H9 (cell line): ENCODE measurements at places on chromosomes 5 and 9.
A peak's percentile ranks its signal among the peaks of the same experiment; 100 is the strongest.

DNA sequence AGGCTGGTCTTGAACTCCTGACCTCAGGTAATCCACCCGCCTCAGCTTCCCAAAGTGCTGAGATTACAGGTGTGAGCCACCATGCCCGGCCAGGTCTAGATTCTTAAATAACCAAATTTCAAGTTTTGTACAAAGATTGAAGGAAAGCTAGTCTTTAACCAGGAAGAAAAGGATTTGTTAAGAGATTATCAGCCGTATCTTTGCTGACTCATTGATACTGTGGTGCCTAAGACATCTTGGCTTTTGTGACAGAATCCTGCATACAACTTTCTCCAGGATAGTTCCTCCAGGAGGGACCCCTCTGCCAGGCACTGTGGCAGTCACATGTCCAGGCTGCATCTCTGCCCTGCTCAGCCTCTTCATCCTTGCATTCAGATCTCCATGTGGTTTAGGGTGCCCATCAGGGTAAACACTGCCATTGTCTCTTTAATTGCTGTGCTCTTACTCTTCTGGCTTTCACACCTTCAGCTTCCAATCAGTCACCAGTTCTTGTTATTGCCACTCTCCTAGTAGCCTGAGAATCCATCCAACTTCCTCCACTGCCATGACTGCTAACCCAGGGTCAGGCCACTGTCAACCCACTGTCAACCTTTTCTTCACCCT is 10.0 kb downstream of the MAP3K1 start:
- no peak for DNase-seq
- no peak overlapping the region for H3K4me3 ChIP-seq
- H3K27me3 ChIP-seq = no peaks in the 10 kb centered on the region
- peaks cover 6% of the 10 kb centered on the region for H3K4me1 ChIP-seq
- no peak overlapping the region for H3K27ac ChIP-seq

- no peak for DNase-seq
- no peak overlapping the region for H3K4me3 ChIP-seq
- no peaks in the 10 kb centered on the region for H3K27me3 ChIP-seq
- H3K4me1 ChIP-seq = no peaks in the 10 kb centered on the region
- peaks cover 11% of the 10 kb centered on the region for H3K36me3 ChIP-seq
Observed at GRCh38 chr9:1538301-1538700, 476.8 kb upstream of the SMARCA2 start.

DNA sequence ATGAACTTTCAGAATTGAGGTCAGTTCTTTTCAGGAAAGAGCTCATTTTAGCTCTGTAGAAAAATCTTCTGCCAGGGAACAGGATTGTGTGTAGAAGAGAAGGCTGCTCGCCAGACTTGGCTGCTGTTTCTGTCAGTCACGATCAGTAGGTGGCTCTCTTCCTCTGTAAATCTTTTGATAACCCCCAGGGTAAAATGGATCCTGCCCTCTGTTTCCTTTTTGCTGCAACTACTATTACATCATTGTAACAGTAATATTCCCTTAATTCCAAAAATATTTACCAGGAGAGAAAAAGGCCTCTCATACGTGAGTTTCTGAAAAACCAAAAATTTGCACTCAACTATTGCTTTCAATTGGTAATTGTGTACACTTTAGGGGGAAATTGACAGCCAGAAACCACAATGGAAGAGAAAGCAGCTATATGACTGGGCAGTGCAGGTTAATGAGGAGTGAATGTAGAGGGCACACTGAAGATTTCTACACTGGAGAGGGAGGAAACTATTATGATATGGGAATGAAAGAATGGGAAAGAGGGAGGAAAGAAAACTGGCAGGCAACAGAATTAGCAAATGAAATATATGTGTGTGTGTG is 12.3 kb downstream of the IFNA21 start:
- no peaks in the 10 kb centered on the region for H3K27me3 ChIP-seq
- no peak overlapping the region for H3K4me3 ChIP-seq
- H3K27ac ChIP-seq = no peak overlapping the region

- H3K36me3 ChIP-seq = no peaks in the 10 kb centered on the region
- no peak overlapping the region for H3K4me3 ChIP-seq
- H3K27ac ChIP-seq = no peak overlapping the region
- DNase-seq = peak; percentile 78
- H3K27me3 ChIP-seq = no peaks in the 10 kb centered on the region
Observed at GRCh38 chr5:113663879-113664541, 150.5 kb downstream of the YTHDC2 start.

GRCh38 chr9:110064803-110065202 is 143.2 kb downstream of the C9orf152 start:
- no peak overlapping the region for H3K4me3 ChIP-seq
- H3K4me1 ChIP-seq = no peaks in the 10 kb centered on the region
- no peak for DNase-seq

DNA sequence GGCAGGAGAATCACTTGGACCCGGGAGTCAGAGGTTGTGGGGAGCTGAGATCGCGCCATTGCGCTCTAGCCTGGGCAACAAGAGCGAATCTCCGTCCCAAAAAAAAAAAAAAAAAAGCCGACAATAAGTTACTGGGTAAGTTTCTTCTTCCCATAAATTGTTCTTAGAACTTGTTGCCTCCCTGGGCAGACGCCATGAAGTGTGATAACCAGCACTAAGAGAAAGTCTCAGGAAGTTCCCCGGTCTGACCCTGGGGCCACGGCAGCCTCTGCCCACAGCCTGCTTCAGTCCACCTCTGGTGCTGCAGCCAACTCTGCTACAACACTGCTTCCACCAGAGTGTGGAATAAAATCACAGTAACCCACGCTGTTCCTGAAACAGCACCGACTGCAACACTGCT is 19.1 kb downstream of the LPCAT1 start:
- H3K4me3 ChIP-seq = no peak overlapping the region
- DNase-seq = no peak
- H3K27me3 ChIP-seq = no peaks in the 10 kb centered on the region
- H3K27ac ChIP-seq = no peak overlapping the region

GRCh38 chr5:6926491-6927038 is 213.3 kb downstream of the TENT4A start:
- H3K4me1 ChIP-seq = no peaks in the 10 kb centered on the region
- no peaks in the 10 kb centered on the region for H3K27me3 ChIP-seq
- no peaks in the 10 kb centered on the region for H3K36me3 ChIP-seq
- H3K4me3 ChIP-seq = no peak overlapping the region
- DNase-seq = no peak
- H3K27ac ChIP-seq = no peak overlapping the region

GRCh38 chr5:82854956-82855355 is 222.2 kb downstream of the TMEM167A start:
- no peaks in the 10 kb centered on the region; the same call in 1 of the 2 replicates for H3K27me3 ChIP-seq
- DNase-seq = no peak
- H3K4me1 ChIP-seq = no peaks in the 10 kb centered on the region; the same call in 1 of the 2 replicates
- H3K36me3 ChIP-seq = no peaks in the 10 kb centered on the region
- no peak overlapping the region for H3K27ac ChIP-seq
- no peak overlapping the region for H3K4me3 ChIP-seq

GRCh38 chr9:122005597-122005996 is 87.5 kb downstream of the TTLL11 start:
- no peaks in the 10 kb centered on the region for H3K36me3 ChIP-seq
- H3K4me3 ChIP-seq = no peak overlapping the region
- H3K4me1 ChIP-seq = peaks cover 8% of the 10 kb centered on the region
- H3K27me3 ChIP-seq = no peaks in the 10 kb centered on the region
- no peak for DNase-seq

GRCh38 chr5:108942701-108943100 is 195.0 kb downstream of the FER start:
- H3K4me1 ChIP-seq = 0 out of 2 replicates have a peak, but pooled peaks cover 2% of the 10 kb centered on the region
- DNase-seq = no peak
- H3K36me3 ChIP-seq = no peaks in the 10 kb centered on the region
- H3K4me3 ChIP-seq = no peak overlapping the region

DNA sequence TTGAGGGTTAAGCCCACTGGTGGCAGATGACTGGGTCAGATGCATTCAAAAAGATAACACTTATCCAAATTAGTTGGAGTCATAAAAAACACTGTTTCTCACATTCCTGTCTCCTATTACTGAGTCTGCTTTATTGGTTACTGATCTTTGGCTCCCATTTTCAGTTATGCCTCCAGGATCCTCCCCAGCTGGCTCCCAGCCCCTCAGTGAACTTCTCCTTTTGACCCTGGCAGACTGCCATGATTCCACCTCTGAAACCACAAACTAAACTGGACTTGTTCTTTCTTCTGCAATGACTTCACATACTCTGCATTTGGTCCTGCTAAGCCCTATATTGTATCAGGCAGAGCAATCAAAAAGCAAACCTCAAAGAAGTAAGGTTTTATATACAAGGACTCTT is 860.8 kb upstream of the DMAC1 start:
- no peak for DNase-seq
- H3K4me3 ChIP-seq = no peak overlapping the region
- H3K4me1 ChIP-seq = no peaks in the 10 kb centered on the region
- no peak overlapping the region for H3K27ac ChIP-seq
- H3K36me3 ChIP-seq = no peaks in the 10 kb centered on the region
- no peaks in the 10 kb centered on the region for H3K27me3 ChIP-seq

- no peaks in the 10 kb centered on the region for H3K4me1 ChIP-seq
- H3K27me3 ChIP-seq = no peaks in the 10 kb centered on the region
- no peak for DNase-seq
- H3K27ac ChIP-seq = no peak overlapping the region
Observed at GRCh38 chr9:26375448-26375847, 517.2 kb downstream of the CAAP1 start.

DNA sequence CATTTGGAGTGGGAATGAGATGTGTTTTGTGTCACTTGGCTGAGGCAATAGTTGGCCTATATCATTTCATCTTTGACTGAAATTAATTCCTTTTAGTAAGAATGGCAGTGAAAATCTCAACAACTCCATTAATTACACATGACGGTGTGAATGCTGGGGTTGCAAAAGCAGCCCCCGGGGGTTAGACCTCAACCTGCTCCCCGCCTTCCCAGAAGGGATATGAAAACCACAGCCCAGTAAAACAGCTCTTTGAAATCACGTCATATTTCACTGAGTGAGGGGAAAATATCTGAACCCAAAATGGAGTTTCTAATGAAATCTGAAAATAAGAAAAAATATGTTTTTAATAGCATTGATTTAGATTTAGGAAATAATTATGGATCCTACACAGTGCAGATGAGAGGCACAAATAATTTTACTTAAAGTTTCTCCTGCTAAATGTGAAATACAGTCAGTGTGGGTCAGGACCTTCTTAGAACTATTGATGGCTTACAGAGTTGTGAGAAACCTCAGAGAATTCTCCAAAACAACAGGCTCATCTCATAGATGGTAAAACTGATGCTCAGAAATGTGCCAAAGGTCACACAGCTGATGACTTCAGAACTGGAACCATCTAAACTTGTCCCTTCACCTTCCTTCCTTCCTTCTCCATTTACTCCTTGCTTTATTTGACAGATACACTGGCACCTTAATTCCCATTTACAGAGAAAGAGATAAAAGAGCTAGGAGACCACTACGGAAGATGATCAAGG is 96.5 kb downstream of the SPOCK1 start:
- H3K4me1 ChIP-seq = no peaks in the 10 kb centered on the region
- H3K36me3 ChIP-seq = no peaks in the 10 kb centered on the region
- no peak overlapping the region for H3K4me3 ChIP-seq
- no peak for DNase-seq

GRCh38 chr5:54531546-54531945 is 14.0 kb downstream of the SNX18 start:
- no peak overlapping the region for H3K27ac ChIP-seq
- peaks cover 3% of the 10 kb centered on the region; the same call in 1 of the 2 replicates for H3K4me1 ChIP-seq
- no peak overlapping the region for H3K4me3 ChIP-seq

- no peaks in the 10 kb centered on the region for H3K27me3 ChIP-seq
- no peaks in the 10 kb centered on the region for H3K4me1 ChIP-seq
- DNase-seq = no peak
- H3K4me3 ChIP-seq = no peak overlapping the region
Observed at GRCh38 chr5:163473635-163474243, 13.3 kb downstream of the HMMR start.

- DNase-seq = no peak
- no peaks in the 10 kb centered on the region for H3K27me3 ChIP-seq
- peaks cover 3% of the 10 kb centered on the region; the same call in 1 of the 2 replicates for H3K4me1 ChIP-seq
- no peaks in the 10 kb centered on the region for H3K36me3 ChIP-seq
- H3K27ac ChIP-seq = no peak overlapping the region
- H3K4me3 ChIP-seq = no peak overlapping the region
Observed at GRCh38 chr9:90002397-90003271, 397.8 kb downstream of the GADD45G start.

DNA sequence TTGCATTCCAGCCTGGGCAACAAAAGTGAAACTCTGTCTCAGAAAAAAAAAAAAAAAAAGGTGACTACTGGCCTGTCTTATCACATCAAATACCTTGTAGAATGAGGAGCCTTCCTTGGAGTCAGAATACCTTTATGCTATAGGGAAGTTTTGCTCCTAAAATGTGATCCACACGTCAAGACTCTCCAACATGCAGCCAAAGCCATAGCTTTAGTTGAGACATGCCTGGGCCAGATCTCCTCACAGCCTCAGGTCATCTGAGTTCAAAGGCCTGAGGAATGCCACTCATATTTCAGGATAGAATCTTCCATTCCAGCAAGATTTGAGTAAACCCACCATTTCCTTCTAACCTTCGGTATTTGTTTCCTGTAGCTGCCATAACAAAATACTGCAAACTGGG is 13.7 kb upstream of the SOWAHA start:
- no peaks in the 10 kb centered on the region for H3K36me3 ChIP-seq
- H3K27ac ChIP-seq = no peak overlapping the region
- H3K4me1 ChIP-seq = no peaks in the 10 kb centered on the region
- no peak overlapping the region for H3K4me3 ChIP-seq

DNA sequence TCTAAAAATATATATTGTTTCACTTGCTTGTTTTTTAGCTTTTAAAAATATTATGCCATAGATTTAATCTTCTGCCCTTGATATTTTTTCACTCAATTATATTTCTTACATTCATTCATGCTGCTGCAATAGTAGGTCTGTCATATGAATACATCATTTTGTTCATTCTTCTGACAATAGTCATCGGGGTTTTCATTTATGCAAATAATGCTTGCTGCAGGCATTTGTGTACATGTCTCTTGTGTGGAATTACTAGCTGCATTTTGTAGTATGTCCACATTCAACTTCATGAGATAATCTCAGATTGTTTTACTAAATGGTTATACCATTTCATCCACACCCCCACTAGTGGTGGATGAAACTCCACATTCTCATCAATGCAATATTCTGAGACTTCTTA is 5.3 kb upstream of the PLPP1 start:
- DNase-seq = no peak
- H3K27me3 ChIP-seq = no peaks in the 10 kb centered on the region
- H3K36me3 ChIP-seq = no peaks in the 10 kb centered on the region

GRCh38 chr5:39369123-39369815 is 5.0 kb upstream of the C9 start:
- no peaks in the 10 kb centered on the region for H3K36me3 ChIP-seq
- H3K27me3 ChIP-seq = no peaks in the 10 kb centered on the region
- H3K4me1 ChIP-seq = no peaks in the 10 kb centered on the region
- no peak overlapping the region for H3K4me3 ChIP-seq
- DNase-seq = no peak
- H3K27ac ChIP-seq = no peak overlapping the region

- H3K36me3 ChIP-seq = no peaks in the 10 kb centered on the region
- H3K4me1 ChIP-seq = no peaks in the 10 kb centered on the region
- no peaks in the 10 kb centered on the region for H3K27me3 ChIP-seq
- no peak overlapping the region for H3K4me3 ChIP-seq
- no peak overlapping the region for H3K27ac ChIP-seq
Observed at GRCh38 chr5:153774686-153775085, 264.0 kb downstream of the FAM114A2 start.

GRCh38 chr9:87859137-87859536 is 23.5 kb upstream of the SPATA31E1 start:
- H3K4me3 ChIP-seq = no peak overlapping the region
- H3K27ac ChIP-seq = no peak overlapping the region
- peaks cover 17% of the 10 kb centered on the region for H3K36me3 ChIP-seq
- peaks cover 4% of the 10 kb centered on the region for H3K4me1 ChIP-seq

GRCh38 chr5:138737494-138738265 is 15.5 kb upstream of the CTNNA1 start:
- DNase-seq = no peak
- no peak overlapping the region for H3K4me3 ChIP-seq
- H3K36me3 ChIP-seq = no peaks in the 10 kb centered on the region; the same call in 2 of the 3 replicates
